ENCODE measurements at places on chromosomes 6 and 20. TPM values are rescaled to one million over a fixed set of nuclear protein-coding genes. Genes with fewer than 3 reads are reported as not detected.

GRCh38 chr20:4090756-4091489 is 75.6 kb upstream of the RNF24 start:
- H3K4me3 ChIP-seq: no peak overlapping the region
- no peaks in the 10 kb centered on the region for H3K27me3 ChIP-seq
- no peak overlapping the region for H3K27ac ChIP-seq
- no peaks in the 10 kb centered on the region for H3K36me3 ChIP-seq

DNA sequence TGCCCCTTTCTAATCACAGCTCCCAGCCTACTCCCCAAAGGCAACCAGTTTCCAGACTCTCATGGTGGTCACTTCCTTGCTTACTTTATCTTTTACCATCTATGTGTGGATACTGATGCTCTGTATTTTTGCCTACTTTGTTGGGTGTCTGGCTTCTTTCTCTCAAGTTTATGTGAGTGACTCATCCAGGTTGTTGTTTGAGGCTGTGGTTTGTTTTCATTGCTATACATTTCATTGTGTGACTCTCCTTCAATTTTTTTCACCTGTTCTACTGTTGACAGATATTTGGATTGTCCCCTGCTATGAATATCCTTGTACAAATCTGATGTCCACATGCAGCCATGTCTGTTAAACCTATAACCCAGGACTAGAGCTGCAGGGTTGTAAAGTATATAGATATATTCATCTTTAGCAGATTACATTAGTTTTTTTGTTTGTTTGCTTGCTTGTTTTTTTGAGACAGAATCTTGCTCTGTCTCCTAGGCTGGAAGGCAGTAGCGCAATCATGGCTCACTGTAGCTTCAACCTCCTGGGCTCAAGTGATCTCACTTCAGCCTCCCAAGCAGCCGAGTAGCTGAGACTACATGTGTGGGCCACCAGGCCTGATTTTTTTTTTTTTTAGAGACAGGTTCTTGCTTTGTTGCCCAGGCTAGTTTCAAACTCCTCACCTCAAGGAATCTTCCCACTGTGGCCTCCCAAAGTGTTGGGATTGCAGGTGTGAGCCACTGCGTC is 72.9 kb upstream of the EEF1E1 start:
- H3K4me1 ChIP-seq: peaks cover 23% of the 10 kb centered on the region
- peaks cover 5% of the 10 kb centered on the region for H3K27me3 ChIP-seq
- DNase-seq: no peak
- peak overlapping the region; percentile 64 for H3K4me3 ChIP-seq
- H3K36me3 ChIP-seq: peaks cover 13% of the 10 kb centered on the region

- H3K27ac ChIP-seq: no peak overlapping the region
- H3K4me3 ChIP-seq: no peak overlapping the region
- DNase-seq: no peak
- H3K4me1 ChIP-seq: no peaks in the 10 kb centered on the region
- peaks cover 7% of the 10 kb centered on the region for H3K27me3 ChIP-seq
Measured at GRCh38 chr20:10863337-10864060, 189.7 kb upstream of the JAG1 start.

DNA sequence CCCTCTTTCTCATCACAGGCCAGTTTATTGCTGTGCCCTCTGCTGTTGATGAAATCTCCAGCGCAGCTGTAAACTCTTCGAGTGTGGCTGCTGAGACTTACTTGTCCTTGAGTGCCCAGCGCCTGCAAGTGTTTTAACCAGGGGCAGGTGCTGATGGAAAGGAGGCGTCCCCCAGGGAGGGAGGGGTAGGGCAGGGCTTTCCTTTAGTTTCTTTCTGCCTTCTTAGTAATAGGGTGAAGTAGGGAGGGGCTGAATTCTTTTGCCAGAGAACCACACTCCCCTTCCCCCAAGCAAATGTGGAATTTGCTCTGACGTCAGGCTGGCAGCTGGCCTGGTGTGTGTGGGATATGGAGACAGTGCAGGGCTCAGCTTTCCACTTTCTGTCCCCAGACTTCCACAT is 61.2 kb downstream of the IGF2R start:
- H3K4me1 ChIP-seq: peaks cover 20% of the 10 kb centered on the region
- peak overlapping the region; percentile 98 for H3K27ac ChIP-seq
- H3K36me3 ChIP-seq: peaks cover 43% of the 10 kb centered on the region

Gene SPACA1
- not detected for total RNA-seq

Gene PAK5
- total RNA-seq: 0.69 TPM

Gene TCP11
- total RNA-seq: not detected

DNA sequence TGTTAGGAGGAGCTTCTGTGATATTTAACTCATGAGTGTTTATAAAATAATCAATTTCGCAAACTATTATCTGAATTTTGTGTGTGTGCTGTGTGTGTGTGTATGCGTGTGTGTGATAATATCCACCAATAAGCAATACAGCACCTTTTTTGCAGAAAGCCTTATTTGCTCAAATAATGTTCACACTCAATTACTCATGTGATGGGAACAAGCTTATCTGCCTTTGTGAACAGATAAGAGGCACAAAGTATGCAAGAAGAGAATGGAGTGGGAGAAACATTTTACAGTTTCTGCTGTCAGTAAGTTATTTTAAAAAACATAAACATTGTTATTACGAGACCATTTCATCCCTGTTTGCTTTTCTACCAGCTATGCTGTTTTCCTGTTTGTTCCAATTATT is 36.7 kb upstream of the PTPRK start:
- no peaks in the 10 kb centered on the region for H3K4me1 ChIP-seq
- DNase-seq: no peak
- no peaks in the 10 kb centered on the region for H3K27me3 ChIP-seq

DNA sequence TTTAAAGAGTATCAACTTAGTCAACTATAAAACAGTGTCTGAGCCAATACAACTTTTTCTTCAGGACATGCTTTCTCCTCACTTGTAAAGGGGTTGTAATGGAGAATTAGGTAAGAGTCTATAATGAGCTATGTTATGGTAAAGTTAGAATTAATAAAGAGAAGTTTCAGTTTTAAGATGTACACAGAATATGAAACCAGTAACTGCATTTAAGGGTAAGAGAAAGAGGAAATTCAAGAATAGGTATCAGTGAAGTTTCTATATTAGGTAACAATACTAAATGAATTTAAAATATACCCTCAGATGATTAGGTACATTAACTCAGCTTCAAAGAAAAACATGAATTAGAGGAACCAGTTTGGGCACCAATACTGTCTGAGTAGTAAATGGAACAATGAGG is 1444.3 kb upstream of the ADGRB3 start:
- no peak for DNase-seq
- H3K4me1 ChIP-seq: no peaks in the 10 kb centered on the region
- H3K27me3 ChIP-seq: no peaks in the 10 kb centered on the region
- no peak overlapping the region for H3K4me3 ChIP-seq
- H3K36me3 ChIP-seq: no peaks in the 10 kb centered on the region

DNA sequence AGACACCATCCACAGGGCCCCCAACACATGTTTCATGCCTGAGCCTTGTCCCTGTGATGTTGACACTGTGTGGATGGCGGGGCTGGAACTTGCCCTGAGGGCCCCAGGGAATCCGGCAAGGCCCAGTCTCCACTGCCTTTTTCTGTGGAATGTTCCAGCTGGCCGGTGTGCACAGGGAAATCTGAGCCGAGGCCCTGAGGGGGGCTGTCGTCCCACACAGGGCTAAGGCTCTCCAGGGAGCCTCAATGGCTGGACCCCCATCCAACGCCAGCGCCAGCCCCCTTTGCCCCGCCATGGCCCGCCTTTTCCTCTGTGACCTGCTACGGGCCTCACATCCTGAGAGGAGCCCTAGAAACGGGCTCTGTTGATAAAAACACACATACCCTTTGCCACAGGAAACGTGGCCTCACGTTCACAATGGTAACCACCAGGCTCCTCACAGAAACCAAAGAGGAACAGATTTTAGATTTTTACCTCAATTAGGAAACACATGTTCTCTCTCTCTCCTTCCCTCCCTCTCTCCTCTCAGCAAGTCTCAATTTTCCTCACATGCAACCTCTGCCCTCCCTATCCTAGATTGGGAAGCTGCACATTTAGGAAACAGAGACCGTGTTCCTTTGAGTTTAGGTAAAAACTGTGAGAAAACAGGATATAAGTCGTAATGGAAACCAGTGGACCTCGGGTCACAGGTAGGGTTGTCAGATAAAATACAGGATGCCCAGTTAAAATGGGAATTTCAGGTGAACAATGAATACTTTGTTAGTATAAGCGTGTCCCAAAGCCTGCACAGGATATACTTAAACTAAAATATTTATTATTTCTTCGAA is 13.7 kb upstream of the ZNF831 start:
- DNase-seq: no peak
- peak overlapping the region; percentile 17 for H3K4me3 ChIP-seq
- no peak overlapping the region for H3K27ac ChIP-seq
- peaks cover 16% of the 10 kb centered on the region for H3K27me3 ChIP-seq

DNA sequence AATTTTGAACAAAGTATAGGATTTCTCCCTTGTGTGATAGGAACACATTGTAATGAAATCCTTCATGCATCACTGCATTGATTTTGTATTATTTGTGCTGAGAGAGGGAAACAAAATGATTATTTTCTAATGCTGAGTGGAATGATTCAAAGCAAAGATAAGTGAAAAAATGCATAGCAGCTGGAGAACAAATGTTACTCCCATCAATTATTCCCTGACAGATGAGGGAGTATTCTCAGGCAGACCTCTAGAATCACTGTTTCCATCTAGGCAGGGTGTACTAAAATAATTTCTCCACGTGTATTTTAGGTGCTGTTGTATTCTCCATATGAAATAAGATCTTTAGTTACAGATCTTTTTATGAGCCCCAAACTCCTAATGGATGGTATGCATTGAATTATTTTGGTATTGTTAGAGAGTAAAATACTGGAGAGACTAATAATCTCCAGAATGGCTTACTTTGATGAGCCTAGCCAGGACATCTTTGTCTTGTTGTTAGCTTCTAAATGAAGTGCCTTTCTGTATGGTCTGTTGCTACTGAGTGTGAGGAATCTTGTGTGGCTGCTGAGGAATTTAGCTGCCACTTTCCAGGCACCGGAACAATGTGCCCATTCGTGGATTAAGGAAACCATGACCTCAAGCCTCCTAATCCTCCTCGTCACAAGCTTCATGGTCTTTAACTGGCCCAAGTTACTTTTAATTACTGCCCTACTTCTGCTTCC is 39.6 kb downstream of the RNF217 start:
- no peaks in the 10 kb centered on the region for H3K27me3 ChIP-seq
- H3K4me3 ChIP-seq: peak overlapping the region; percentile 60
- H3K27ac ChIP-seq: peak overlapping the region; percentile 61
- DNase-seq: no peak

GRCh38 chr6:134703206-134703605 is 246.7 kb downstream of the ALDH8A1 start:
- H3K4me1 ChIP-seq: peaks cover 8% of the 10 kb centered on the region
- peaks cover 3% of the 10 kb centered on the region for H3K27me3 ChIP-seq
- H3K27ac ChIP-seq: no peak overlapping the region
- H3K36me3 ChIP-seq: no peaks in the 10 kb centered on the region
- H3K4me3 ChIP-seq: no peak overlapping the region

Gene BANF2
- not detected for total RNA-seq

GRCh38 chr6:101396548-101397173 is 3.2 kb downstream of the GRIK2 start:
- peaks cover 10% of the 10 kb centered on the region for H3K4me1 ChIP-seq
- peaks cover 86% of the 10 kb centered on the region for H3K27me3 ChIP-seq
- no peak overlapping the region for H3K4me3 ChIP-seq
- no peak for DNase-seq

Gene DYNLT2
- total RNA-seq: 2.1 TPM

All from type B pancreatic cell (in vitro differentiated cells).